H1 (cell line): ENCODE measurements at places on chromosomes 2 and 18.

- no peaks in the 10 kb centered on the region for H3K36me3 ChIP-seq
- no peak for DNase-seq
- H3K27ac ChIP-seq = no peak overlapping the region
- H3K27me3 ChIP-seq = no peaks in the 10 kb centered on the region
These were observed 140.8 kb upstream of the SETBP1 start for GRCh38 chr18:44539926-44540325.

DNA sequence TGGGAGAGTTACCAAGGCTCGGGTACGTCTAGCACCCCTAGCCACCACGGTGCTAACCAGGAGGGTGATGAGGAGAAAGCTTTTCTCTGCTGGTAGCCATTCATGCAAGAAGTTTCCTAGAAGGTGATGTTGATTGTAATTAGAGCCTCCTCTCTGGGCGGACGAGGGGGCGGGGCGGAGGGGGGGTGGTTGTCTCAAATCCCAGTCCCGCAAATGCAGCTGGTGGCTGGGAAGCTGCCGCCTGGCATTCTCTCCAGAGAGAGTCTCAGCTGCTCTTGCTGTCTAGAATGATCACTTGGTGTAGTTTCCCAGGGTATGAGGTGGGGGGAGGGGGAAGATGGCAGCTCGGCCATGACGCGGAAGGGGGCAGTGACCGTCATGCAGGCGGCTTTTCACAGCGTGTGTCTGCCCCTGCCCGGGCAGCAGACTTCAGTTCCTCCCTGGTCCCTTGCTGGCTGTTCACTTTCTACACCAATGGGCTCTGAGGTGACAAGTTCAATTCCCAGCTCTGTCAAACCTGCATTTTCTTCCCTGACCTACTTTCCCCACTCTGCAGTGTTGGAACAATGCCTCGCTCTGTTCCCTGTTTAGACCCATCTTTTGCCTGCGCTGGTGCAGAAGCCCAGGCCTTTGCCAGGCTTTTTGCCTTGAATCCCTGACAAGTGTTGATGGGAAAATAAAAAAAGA, 61.5 kb upstream of the KLF7 start:
- H3K4me3 ChIP-seq = peak overlapping the region; percentile 21; the same call in 1 of the 2 replicates
- peaks cover 28% of the 10 kb centered on the region for H3K4me1 ChIP-seq
- H3K36me3 ChIP-seq = no peaks in the 10 kb centered on the region
- no peak overlapping the region for H3K27ac ChIP-seq
- H3K27me3 ChIP-seq = no peaks in the 10 kb centered on the region

- no peak for DNase-seq
- no peaks in the 10 kb centered on the region for H3K36me3 ChIP-seq
- H3K27me3 ChIP-seq = no peaks in the 10 kb centered on the region
- H3K27ac ChIP-seq = no peak overlapping the region
These were observed 13.0 kb downstream of the LONRF2 start for GRCh38 chr2:100309311-100309710.

GRCh38 chr18:11279461-11279860, 130.1 kb upstream of the PIEZO2 start:
- no peaks in the 10 kb centered on the region for H3K27me3 ChIP-seq
- H3K4me1 ChIP-seq = no peaks in the 10 kb centered on the region
- DNase-seq = no peak
- no peaks in the 10 kb centered on the region for H3K36me3 ChIP-seq
- no peak overlapping the region for H3K27ac ChIP-seq

DNA sequence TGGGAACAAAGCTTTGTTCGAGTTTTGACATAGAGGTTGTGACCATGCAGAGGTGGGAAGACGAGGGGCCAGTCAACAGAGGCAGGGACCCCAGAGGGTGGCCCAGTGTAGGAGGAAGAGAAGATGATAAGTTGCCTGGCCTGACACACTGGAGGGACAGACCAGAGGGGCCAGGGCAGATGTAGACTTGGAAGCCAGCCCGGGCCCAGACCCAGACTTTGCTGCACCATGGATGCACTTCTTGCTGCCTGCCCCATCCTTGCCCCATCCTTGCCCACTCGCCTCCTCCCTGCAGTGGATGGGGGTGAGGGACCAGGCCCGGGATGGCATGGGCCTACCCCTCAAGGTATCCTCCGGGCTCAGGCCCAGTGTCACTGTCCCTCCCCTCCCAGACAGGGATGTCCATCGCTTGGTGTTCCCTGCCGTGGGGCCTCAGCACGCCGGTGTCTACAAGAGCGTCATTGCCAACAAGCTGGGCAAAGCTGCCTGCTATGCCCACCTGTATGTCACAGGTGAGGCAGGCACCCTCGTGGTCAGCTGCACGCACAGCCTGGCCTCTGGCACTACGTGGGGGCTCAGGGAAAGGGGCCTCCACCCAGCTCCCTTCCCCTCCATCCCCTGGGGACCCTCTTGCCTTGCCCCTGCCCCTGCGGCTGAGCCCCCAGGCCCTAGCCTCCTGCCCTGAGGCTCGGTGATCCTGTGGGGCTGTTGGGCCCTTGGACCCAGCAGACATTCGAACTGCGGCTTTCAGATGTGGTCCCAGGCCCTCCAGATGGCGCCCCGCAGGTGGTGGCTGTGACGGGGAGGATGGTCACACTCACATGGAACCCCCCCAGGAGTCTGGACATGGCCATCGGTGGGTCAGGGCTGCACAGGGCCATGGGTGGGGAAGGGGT, 27.0 kb upstream of the GMPPA start:
- no peak overlapping the region for H3K27ac ChIP-seq
- no peak for DNase-seq
- no peaks in the 10 kb centered on the region for H3K36me3 ChIP-seq

GRCh38 chr2:113700186-113700841, 56.1 kb downstream of the SLC35F5 start:
- peak; percentile 23 for DNase-seq
- H3K27me3 ChIP-seq = no peaks in the 10 kb centered on the region; the same call in 1 of the 2 replicates
- H3K4me1 ChIP-seq = no peaks in the 10 kb centered on the region
- H3K36me3 ChIP-seq = no peaks in the 10 kb centered on the region

GRCh38 chr2:207164006-207164831, 1.5 kb downstream of the KLF7 start:
- no peak for DNase-seq
- no peaks in the 10 kb centered on the region for H3K36me3 ChIP-seq
- H3K4me3 ChIP-seq = peak overlapping the region; percentile 84
- peaks cover 26% of the 10 kb centered on the region; the same call in 1 of the 2 replicates for H3K4me1 ChIP-seq

DNA sequence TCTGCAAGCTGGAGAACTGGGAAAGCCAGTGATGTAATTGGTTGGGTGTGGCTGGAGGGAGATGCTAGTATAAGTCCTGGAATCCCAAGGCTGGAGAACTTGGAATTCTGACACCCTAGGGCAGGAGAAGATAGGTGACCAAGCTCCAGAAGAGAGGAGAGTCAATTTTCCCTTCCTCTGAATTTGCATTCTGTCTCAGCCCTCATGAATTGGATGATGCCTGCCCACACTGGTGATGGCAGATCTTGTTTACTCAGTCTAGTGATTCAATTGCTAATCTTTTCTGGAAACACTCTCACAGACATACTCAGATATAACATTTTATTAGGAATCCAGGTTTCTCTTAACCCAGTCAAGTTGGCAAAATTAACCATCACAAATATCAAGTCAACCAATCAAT, 287.2 kb downstream of the RDH14 start:
- no peak for DNase-seq
- no peak overlapping the region for H3K27ac ChIP-seq
- no peak overlapping the region for H3K4me3 ChIP-seq
- H3K36me3 ChIP-seq = no peaks in the 10 kb centered on the region

- no peaks in the 10 kb centered on the region for H3K36me3 ChIP-seq
- H3K4me3 ChIP-seq = no peak overlapping the region
- peaks cover 6% of the 10 kb centered on the region; the same call in 1 of the 2 replicates for H3K27me3 ChIP-seq
- no peak for DNase-seq
- H3K27ac ChIP-seq = no peak overlapping the region
These were observed 100.9 kb upstream of the SERTAD2 start for GRCh38 chr2:64754570-64754969.

GRCh38 chr2:127712999-127713398, 11.7 kb downstream of the SFT2D3 start:
- H3K4me3 ChIP-seq = no peak overlapping the region
- H3K27ac ChIP-seq = no peak overlapping the region
- no peaks in the 10 kb centered on the region for H3K27me3 ChIP-seq
- H3K36me3 ChIP-seq = peaks cover 29% of the 10 kb centered on the region
- DNase-seq = no peak
- H3K4me1 ChIP-seq = no peaks in the 10 kb centered on the region

GRCh38 chr2:9590641-9591040, 35.0 kb upstream of the ADAM17 start:
- H3K4me1 ChIP-seq = no peaks in the 10 kb centered on the region
- no peak overlapping the region for H3K27ac ChIP-seq
- DNase-seq = no peak
- peaks cover 35% of the 10 kb centered on the region for H3K36me3 ChIP-seq
- no peaks in the 10 kb centered on the region for H3K27me3 ChIP-seq
- no peak overlapping the region for H3K4me3 ChIP-seq
